ENCODE measurements at places on chromosomes 2 and 18.

DNA sequence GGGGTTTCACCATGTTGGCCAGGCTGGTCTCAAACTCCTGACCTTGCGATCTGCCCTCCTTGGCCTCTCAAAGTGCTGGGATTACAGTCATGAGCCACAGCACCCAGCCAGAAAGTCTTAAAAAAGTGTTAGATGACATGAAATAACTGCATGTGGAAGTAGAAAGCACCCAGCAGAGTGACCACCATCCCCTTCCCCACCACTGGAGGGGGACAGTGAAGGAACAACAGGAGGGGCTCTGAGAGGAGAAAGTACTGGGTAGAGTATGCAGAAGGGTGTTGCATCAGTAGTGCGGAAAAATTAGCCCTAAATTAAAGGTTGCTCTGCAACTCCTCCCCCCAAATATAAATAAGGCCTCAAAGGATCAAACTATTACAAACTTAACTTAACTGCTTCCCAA is 230.5 kb downstream of the ZNF521 start:
- DNase-seq: no peak

GRCh38 chr2:108069515-108070310 is 83.4 kb downstream of the SLC5A7 start:
- no peak for DNase-seq

GRCh38 chr18:49031511-49032188 is 80.9 kb upstream of the SMAD7 start:
- no peak for DNase-seq

- no peak for DNase-seq
Measured at GRCh38 chr2:54606393-54606958, 117.0 kb upstream of the EML6 start.

DNA sequence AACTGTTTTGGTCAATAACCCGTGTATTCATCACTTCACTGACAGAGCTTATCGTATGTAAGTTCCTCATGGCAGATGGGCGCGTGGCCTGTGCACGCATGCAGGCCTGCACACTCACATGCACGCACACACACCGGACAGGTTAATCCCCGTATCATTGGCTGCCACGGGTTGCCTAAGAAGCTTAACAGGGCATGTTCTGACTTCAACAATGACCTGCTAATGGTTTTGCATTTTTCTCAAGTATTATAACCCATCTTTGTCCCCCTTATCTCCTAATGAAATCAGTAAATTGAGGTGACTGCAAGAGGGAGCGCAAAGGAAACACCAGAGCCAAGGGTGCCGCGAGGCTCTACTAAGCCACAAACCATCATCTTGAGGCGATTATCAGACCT is 399.0 kb upstream of the ID2 start:
- DNase-seq: no peak

GRCh38 chr18:66105016-66105415 is 354.2 kb downstream of the CDH7 start:
- DNase-seq: no peak

DNA sequence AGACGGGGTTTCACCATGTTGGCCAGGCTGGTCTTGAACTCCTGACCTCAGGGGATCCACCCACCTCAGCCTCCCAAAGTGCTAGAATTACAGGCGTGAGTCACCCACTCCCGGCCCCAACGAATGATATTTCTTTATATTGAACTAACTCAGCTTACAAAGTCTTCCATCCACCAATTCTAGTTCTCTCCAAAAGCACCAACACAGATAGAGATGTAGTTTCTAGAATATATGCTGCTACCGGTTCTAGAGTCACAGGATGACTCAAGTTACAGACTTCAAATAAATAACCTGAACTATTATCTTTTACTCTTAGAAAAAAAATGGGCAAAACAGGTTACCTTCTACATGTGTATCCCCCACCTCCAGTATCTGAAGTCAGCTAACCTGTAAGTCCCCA is 9.2 kb downstream of the ACAA2 start:
- no peak for DNase-seq

GRCh38 chr18:39414009-39414700 is 1848.6 kb upstream of the CELF4 start:
- peak; percentile 69 for DNase-seq

DNA sequence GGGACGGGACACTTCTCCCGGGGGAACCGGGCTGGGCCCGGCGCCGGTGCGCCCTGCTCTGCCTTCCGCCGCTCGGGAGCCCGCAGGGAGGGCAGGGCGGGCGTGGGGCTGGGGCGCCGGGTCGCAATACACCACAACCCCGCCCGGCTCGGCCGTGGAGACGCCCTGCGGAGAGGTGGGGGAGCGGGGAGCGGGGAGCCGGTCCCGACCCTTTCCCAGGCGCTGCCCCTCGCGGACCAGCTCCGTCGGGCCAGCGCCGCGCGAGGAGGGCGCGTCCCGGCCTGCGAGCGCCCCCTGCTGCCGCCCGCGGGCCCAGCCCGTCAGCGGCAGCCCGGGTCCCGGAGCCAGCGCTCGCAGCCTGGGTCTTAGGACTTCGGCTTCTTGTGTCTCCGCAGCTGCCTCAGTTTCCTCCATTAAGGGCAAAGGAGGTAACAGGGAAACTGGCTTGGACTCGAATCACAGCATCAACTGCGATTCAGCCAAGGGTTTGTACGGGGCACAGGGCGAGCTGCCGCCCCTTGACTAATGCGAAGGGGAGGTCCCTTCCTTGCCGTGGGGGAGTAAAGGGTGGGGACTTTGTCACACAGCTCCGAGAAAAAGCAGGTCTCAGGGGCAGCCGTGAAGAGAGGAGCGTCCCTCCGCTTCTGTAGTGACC is 635 bp upstream of the ADRA2B start:
- peak; percentile 37 for DNase-seq

DNA sequence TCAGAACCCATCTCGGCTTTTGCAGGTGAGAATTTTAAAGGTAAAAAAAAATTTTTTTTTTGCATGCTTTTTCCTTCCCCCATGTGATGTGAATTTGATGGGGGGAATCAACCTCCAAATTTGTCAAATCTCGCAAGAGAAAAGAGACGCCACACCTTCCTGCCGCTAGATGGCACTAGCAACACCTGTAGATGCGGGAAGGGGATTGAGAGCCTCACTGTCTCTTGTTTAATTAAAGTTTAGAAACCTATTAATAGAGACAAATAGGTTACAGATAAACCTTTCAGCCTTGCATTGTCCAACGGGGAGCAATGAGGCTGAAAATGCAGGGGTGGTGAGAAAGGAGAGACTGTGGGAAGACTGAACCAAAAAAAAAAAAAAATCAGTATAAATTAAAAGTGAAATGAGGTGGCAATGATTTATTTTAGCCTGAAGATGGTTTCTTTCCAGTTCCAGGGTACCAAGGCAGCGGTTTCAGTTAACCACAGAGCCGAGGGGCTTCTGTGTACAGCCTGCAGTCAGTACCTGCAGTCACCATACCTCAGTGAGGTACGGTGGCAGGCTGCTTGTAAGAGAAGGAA is 84.6 kb downstream of the NRP2 start:
- DNase-seq: no peak

DNA sequence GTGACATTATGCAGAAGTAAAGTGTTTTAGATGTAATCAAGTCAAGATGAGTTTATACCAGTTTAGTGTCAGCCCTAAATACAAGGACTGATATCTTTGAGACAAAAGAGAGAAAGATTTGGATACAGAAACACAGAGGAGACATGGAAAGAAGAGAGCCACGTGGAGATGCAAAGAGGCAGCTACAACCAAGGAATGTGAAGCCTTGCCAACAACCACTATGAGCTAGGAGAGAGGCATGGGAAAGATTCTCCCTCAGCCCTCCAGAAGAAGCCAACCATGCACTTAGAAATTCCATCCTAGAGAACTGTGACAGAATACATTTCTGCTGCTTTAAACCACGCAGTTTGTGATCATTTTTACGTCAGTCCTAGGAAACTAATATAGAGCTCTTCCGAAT is 217.2 kb downstream of the DOK6 start:
- no peak for DNase-seq

DNA sequence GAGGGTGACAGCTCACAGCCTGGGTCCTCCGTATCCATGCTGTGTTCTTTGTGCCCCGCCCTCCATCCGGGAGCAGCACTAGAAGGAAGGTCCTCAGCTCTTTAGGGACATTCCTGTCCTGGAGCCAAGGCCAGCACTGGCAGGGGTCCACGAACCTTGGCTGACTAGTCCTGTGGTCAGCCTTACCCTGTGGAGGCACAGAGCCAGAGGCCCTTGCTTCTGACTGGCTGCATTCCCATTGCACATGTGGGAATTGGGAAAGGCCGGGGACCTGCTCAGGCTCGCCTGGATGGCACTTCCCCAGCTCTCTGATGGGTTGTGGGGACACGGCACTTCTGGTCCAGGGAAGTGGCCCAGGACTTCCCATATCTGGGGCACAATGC is 24.9 kb upstream of the RHOB start:
- DNase-seq: peak; percentile 40

GRCh38 chr2:144085016-144085415 is 434.9 kb downstream of the ZEB2 start:
- no peak for DNase-seq

GRCh38 chr18:79637181-79637920 is 42.3 kb upstream of the CTDP1 start:
- no peak for DNase-seq

GRCh38 chr18:37836071-37836970 is 270.7 kb upstream of the CELF4 start:
- DNase-seq: no peak

DNA sequence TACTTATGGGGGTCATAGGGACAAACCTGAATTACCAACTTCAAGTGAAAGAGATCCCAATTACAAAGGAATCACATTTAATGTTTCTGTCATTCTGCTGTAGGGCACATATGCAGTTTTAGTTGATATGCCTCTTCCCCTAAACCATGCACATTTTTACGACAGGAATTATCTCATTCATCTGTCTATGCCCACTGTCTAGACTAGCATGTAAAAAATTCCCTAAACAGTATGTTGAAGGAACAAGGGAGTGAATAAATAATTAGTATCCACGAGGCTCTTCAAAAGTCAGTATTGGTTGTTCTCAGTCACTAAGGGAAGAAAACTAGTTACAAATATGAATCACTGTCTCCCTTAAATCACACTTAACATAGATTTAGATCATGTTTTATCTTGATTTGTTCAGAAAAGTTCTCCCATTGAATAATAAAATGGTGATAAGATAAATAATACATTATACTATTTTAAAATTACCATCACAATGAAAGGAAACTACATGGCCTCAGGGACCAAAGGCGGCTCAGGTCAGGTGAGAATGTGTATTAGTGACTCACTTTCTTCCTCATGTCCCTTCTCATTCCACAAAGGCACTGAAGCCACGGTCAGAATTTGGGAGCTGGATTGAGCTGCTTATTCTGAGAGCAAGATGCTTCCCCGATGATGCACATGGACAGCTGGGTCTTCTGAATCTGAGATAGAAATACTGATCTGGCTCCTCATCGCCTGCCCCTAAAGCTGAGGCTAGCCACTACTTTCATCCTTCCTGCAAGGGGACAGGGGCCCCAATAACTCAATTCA is 29.1 kb downstream of the DYM start:
- DNase-seq: no peak

- DNase-seq: no peak
Measured at GRCh38 chr18:8812631-8813030, 107.3 kb downstream of the MTCL1 start.

DNA sequence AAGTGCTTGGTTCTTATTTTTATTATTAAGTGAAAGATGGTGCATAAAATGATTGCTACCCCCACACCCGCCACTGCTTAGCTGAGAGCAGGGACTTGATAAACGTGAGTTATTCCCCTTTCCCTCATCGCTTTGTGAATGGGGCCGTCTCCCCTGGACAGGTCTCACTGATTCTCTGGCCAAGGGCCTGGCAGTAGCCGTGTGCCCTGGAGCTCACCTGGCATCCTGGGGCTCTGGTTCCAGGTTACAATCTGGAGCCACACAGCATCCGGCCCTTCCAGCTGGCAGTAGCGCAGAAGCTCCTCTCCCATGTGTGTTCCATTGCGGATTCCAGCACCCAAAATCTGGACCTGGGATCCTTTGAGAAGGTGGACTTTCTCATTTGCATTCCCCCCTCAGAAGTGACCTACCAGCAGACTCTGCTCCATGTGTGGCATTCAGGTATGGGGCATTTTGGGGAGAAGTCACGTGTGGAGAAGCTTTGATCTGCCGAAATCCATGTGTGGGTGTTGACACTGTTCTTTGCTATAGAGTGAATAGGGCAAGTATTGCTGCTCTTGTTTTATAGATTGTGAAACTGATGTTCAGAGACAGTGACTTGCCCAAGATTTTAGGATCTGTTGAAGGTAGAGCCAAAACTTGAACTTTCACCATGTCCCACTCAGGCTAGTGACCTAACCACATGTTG is 63.8 kb downstream of the GREB1 start:
- no peak for DNase-seq

DNA sequence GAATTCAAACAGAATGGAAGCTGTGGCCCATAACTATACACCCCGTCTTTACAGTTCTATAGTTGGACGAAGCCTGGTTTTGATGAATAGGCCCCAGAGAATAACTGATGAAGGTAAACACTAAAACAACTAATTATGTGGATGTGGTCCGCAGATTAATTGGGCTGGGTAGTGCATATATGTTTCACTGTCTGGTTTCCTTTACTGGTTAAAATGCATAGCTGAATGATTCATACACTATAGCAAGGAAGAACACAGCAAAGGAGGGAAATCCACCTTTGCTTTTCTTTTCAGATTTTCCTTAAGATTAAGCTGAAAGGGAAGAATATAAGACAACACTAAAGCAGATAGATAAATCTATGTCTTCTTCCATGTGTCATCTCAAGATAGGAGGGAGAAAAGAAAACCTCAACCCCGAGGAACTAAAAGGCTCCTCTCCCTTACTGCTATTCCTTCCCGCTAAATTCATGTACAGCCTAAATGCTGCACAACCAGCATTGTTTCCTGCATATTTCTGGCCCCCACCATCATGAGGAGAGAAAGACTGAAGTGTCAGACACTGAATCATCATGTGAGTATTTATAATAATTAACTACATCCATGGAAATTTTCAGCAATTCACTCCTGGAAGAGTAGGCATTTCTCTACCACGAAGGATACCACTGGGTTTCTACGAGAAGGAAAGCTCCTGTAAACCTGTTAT is 297.1 kb upstream of the CCDC68 start:
- DNase-seq: no peak

DNA sequence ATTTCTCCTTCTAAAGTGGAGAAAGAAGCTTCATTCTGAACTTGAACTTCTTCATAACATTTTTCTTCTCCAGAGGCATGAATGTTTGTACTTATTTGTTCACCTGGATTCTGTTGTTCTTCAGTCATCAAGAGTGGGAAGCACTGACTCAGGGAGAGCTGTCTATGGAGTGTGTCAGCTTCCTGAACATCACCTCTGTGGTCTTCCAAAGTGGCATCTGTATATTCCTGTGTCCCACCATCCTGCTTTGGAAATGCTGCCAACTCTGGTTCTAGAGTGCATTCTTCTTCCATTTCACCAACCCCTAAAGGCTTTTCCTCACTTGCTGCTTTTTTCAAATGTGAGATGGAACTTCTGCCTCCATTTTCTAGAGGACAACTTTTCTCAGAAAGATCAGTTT is 59.5 kb downstream of the TTN start:
- DNase-seq: no peak

DNA sequence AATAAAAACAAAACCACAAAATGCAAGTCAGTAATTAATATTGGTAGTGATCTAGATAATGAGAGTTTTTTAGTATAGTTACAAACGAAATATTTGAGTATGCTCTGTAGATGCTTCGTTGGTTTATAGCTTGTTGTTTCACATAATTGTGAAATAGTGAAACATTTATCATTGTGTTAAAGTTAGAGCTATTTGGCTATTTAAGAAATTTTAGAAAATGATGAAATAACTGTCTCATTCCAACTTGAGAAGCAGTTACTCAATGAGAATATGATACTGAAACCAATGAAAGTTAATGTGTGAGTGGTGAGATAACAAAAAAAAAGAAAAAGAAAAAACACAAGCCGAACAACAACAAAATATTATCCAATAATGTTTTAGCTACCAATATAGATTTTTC is 475.6 kb upstream of the ZEB2 start:
- no peak for DNase-seq

- DNase-seq: no peak
Measured at GRCh38 chr18:80188643-80189530, 58.4 kb downstream of the PARD6G start.

Measured in NCI-H226 (cell line).